ENCODE measurements at places on chromosomes 1 and 21. TPM values are rescaled to one million over a fixed set of nuclear protein-coding genes. Genes with fewer than 3 reads are reported as not detected.

- H3K4me1 ChIP-seq = no peaks in the 10 kb centered on the region
- no peaks in the 10 kb centered on the region for H3K36me3 ChIP-seq
- no peak for DNase-seq
- no peak overlapping the region for H3K27ac ChIP-seq
Measured at GRCh38 chr1:115012006-115012405, 17.6 kb upstream of the TSHB start.

- H3K4me3 ChIP-seq = no peak overlapping the region
- H3K27me3 ChIP-seq = no peaks in the 10 kb centered on the region
- no peaks in the 10 kb centered on the region for H3K36me3 ChIP-seq
- DNase-seq = no peak
- no peak overlapping the region for H3K27ac ChIP-seq
Measured at GRCh38 chr1:160844447-160845232, 18.0 kb downstream of the CD244 start.

GRCh38 chr1:81392526-81393226 is 408.1 kb upstream of the ADGRL2 start:
- no peaks in the 10 kb centered on the region for H3K36me3 ChIP-seq
- no peaks in the 10 kb centered on the region for H3K27me3 ChIP-seq
- no peak overlapping the region for H3K27ac ChIP-seq

DNA sequence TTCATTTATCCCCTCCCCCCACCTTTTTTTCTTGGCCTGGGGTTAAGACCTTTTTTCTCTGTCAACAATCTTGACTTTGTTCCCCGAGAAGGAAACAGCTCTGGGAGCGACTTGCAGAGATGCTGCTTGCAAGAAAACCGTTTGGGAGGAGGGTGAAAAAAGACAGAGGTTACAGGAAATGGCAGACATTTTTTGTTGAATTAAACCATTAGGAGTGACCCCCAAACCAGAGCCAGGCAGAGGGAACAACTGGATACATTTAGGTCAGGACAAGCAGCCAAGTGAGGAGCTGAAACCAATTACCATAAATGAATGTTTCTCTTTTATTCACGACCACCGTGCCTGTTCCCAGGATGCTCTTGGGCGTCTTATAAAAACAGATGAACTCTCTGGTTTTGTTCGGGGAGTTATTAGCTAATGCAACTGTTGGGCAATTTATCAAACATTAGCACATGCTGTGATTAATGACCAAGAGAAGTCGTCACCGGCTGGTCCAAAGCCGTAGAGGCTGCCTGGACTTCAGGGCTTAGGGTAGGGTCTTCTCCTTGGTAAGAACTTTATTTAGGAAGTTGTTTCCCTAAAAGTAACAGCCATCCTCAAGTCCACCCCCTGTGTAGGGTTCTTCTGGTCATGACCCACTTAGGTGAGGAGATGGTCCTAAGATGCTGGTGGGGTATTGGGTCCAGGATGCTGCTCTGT is 141.0 kb downstream of the FOXD2 start:
- H3K27ac ChIP-seq = no peak overlapping the region
- no peak for DNase-seq
- H3K36me3 ChIP-seq = no peaks in the 10 kb centered on the region

ROR1 gene
- not detected for total RNA-seq

GFI1 gene
- 85.0 TPM for total RNA-seq
